ENCODE measurements at places on chromosomes 5 and 9.
A peak's percentile ranks its signal among the peaks of the same experiment; 100 is the strongest.

- no peak for DNase-seq
These were observed 23.1 kb downstream of the ANP32B start for GRCh38 chr9:98006127-98006796.

- DNase-seq, result peak; percentile 69
These were observed 26.4 kb downstream of the TNFAIP8 start for GRCh38 chr5:119382169-119382568.

DNA sequence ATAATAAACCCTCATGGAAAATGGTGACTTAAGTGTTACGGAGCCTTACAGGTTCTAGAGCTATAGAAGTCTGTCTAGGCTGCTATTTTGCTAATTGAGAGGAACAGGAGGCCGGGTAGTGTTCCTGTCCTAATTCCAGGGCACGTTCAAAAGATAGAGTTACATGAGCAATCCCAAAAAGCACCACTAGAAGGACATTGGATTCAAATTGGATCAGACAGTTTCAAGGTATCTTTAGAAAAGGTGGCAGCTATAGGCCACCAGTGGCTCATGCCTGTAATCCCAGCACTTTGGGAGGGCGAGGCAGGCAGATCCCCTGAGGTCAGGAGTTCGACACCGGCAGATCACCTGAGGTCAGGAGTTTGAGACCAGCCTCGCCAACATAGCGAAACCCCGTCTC lies 458.8 kb downstream of the TMEM232 start:
- no peak for DNase-seq

- no peak for DNase-seq
These were observed 78.3 kb upstream of the NEK6 start for GRCh38 chr9:124179196-124180071.

All from inflammatory macrophage treated with lipopolysaccharide for 4 hours (primary cell).